CD4-positive, alpha-beta T cell treated with Interleukin-10 for 1 hour (primary cell): ENCODE measurements at places on chromosomes 1 and 21.

- no peak for DNase-seq
These were observed 253.4 kb upstream of the NFIA start for GRCh38 chr1:60828944-60829343.

DNA sequence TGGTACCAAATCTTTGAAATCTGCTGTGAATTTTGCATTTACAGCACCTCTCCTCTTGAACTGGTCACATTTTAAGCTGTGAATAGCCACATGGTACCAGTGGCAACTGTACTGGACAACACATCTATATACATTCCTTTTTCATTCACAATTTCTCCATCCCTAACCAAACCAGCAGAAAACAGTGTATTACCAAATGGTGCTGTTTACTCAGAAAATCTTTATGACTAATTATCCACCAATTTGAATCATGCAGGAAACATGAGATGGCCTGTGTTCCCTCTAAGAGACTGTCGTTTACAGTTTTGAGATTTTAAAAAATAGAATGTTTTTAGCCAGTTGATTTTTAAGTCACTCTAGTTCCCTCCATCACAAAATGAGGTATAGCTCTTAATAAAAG, 17.6 kb upstream of the CCT8 start:
- no peak for DNase-seq

DNA sequence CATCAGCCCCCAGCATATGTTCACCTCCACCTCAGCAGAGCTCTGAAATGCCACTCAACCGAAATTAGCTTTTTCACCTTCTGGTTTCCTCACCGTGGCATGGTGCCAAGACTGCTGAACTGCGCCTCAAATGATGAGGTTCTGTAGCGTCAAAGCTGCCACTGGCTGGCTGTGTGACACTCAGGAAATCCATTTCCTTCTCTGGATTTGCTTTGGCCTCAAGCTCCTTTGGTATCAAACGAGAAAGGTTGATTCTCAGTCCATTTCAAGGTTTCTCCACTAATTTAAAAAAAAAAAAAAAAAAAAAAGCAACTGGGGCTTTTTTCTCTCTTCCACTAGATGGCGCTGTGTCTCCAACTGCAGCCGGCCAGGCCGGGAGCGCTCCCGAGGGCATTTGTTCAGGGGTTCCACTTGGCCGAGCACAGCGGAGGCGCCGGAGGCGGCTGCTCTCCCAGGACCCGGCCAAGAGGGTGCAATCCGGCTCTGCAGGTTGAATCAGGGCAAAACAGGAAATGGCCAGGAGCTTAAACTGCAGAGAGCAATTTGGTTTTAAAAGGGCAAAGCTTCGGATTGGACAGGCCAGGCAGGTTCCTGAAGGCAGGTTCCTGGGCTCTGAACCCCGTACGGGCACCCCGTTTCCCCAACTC, 26.5 kb upstream of the PLA2G2C start:
- peak; percentile 59 for DNase-seq

DNA sequence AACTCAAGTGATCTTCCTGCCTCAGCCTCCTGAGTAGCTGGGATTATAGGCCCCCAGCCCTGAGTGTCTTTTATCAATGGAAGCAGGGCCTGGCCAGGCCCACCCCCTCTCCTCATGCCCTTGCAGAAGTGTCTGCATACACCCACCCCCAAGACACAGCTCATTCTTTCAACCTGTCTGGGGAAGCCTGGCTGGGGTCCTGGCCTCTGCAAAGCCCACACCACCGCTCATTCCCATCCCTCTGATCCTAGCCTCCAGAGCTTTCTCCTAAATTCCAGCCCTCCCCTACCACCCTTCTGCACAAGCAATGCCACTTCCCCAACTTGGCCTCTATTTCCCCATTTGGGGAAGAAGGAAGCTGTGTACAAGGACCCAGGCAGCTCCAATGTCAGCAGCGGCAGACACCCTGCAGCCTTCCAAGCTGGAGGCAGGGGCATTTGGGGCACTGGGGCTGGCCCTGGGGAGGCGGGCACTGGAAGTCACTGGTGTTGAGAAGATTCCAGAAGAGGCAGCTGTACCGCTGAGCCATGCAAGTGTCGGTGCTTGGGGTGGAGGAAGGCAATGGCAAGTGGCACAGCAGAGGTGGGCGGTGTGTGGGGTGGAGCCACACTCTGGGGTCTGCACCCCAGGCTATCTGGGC, 33.7 kb upstream of the ARF1 start:
- DNase-seq: no peak

GRCh38 chr1:235324296-235324695, 3.7 kb downstream of the ARID4B start:
- no peak for DNase-seq

DNA sequence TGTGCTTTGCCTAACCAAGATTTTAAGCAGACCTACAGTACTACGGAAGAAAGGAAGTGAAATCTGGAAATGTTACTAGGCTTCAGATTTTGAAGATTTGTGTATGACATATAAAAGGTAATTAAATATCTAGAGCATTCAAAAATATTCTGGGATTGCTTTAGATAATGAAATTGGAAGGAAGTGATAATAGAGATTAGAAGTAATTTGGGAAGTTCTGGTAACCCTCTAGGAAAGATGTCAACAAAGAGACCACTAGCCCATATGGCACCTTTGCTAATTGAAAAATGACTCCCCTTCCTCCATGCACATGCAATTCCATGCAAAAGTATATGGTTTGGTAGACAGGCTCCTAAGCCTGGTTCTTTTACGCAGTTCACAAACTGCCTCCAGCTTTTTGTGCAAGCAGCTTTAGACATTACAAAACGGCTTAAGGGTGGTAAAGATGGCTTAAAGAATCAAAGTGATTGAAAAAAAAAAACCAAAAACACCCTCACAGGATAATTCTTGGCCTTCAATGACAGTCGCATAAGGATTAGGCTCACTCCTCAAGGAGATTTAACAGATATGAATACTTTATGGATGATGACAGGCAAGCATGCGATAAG, 81.8 kb downstream of the LRRC7 start:
- no peak for DNase-seq

DNA sequence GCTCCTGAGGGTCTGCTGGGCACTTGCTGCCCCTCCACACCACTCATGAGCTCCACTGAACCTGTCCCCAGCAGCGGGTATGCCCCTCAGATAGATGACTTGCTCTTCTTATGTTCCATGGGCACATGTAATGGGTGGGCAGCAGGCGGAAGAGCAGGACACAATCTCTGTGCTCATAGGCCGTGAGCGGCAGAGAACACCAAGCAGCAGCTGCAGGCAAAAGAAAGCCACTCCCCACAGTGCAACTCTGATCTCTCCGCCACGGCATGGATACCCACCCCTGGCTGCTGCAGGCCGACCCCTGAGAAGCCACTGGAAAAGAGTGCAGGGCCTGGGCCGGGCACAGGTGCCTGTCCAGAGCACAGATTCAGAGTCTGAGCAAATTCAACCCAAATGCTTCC, 135.2 kb upstream of the RUNX3 start:
- DNase-seq: no peak

DNA sequence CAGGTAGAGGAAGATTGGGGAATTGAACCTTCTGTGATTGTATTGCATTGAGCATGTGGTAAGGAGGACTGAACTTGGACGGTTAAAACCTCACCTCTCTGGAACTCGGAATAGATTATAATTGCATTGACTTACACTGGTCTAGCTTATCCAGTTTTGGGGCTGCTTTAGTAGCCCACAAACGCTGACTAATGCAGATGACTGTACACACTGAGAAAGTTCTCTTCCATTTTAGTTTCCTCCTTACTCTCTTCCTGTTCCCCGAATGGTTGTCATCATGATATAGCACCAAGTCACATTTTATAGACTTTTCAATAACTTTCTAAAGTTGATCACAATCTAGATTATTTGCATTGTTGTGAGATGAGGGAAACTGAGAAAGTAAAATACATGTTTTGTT, 78.2 kb downstream of the NFIA start:
- no peak for DNase-seq

GRCh38 chr1:48608882-48609281, 136.9 kb upstream of the SPATA6 start:
- no peak for DNase-seq

GRCh38 chr1:48596046-48596445, 124.0 kb upstream of the SPATA6 start:
- no peak for DNase-seq
